Cerebellar nuclear complex (tissue), 1 donor: ENCODE measurements at places on chromosomes 5 and 9.

GRCh38 chr5:142017832-142018427, 5.1 kb upstream of the GNPDA1 start:
- no peak for DNase-seq

DNA sequence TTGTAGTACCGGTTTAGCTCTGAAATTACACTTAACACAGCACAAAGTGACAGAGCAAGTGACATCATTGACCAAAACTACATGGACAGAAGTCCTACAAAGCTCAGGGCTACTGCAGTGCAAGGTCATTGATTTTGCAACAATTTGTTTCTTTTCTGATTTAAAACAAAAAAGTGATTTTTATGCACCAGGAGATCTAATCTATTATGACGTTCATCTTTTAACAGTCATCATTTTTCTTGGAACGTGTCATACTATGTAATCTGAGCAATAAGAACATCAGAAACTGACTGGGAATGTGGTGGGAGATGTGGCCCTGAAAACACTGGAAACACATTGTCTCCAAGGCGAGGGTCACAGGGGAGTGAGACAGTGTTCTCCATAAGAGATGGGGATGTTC, 17.4 kb upstream of the ZFAND5 start:
- no peak for DNase-seq

GRCh38 chr5:171806976-171807747, 21.5 kb downstream of the SMIM23 start:
- DNase-seq = no peak

- DNase-seq = no peak
Observed at GRCh38 chr5:75322066-75322465, 15.0 kb upstream of the HMGCR start.

- DNase-seq = no peak
Observed at GRCh38 chr5:18072600-18072999, 438.3 kb downstream of the TAF11L14 start.

GRCh38 chr5:78545406-78545805, 103.2 kb downstream of the LHFPL2 start:
- DNase-seq = no peak

DNA sequence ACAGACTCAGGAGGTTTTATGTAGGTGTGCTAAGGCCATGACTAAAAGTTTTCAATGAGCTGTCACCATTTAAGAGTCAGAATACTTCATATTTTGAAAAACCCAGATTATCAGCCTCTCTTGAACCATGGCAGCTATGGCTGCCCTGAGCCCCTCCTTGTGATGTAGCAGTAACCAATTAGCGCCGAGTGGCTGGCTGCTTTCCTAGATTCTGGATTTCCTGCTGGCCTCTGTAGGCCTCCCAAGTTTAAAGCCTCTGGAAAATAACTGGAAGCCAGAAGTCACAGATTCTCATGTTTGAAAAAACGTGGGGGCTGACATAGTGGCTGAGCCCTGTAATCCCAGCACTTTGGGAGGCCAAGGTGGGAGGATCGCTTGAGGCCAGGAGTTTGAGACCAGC, 25.5 kb downstream of the DAB2IP start:
- no peak for DNase-seq

DNA sequence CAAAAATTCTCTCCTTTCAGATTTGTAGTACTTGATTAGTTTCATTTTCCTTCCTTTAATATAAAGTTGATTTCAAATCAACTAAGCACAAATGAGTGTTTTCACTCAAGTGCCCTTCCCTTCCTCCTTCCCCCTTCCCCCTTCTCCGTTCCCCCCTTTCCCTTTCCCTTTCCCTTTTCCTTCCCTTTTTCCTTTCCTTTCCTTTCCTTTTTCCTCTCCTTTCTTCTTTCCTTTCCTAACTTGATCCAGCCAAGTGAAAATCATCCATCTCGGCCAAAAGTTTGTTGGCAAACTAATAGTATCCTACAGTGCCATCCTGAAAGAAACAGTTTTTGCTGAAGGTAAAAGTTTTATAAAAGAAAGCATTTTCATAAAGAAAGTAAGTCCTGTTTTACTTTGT, 85.3 kb upstream of the CD180 start:
- DNase-seq = no peak

DNA sequence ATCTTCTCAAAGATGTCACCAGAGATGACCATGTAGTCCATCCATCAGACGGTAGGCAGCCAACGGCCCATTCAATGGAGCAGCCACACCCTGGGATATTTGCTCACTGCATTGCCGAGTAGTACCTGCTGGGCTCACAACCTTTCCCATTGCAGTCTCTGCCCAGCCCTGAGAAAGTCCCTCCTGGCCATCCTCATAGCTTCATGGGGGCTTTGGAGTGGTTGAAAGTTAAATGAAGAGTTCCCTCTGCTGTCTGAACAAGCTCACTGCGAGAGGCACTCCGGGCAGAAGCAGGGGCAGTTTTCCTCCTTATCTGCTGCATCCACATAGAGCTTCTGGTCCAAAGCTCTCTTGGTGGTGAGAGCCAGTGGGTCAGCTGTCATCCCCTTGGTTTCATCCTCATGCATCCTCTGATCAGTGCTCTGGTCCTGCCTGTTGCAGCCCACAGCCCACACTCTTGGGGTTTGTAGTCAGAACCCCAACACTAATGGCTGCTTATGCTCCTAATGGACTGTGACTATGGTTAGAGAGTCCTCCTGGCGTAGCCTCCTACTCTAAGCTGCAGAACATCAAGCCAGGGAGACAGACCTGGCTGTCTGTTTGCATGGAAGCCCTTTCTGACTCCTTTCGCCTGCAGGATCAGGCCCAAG, 23.3 kb downstream of the TNFSF8 start:
- no peak for DNase-seq
